ENCODE measurements at places on chromosomes 1 and 21.
A peak's percentile ranks its signal among the peaks of the same experiment; 100 is the strongest.

- no peak for DNase-seq
These were observed 1.0 kb downstream of the BEST4 start for GRCh38 chr1:44786841-44787426.

DNA sequence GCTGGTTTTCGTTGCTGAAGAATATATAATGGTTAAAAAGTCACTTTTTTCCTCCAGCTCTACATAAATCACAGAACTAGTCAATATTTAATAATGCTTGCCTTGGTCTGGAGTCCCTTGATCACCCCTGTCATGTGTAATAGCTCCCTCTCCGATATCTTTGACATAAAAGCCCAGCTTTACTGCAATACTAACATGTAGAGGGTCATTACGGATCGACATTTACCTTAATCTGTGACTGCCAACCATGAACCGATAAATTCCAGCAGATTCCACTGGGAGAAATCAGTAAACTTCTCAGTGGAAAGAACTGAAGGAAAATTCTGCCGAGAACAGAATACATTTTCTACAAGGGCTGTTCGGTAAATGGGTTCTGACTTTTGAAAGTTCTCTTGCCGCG, 396.5 kb downstream of the KCTD3 start:
- no peak for DNase-seq

DNA sequence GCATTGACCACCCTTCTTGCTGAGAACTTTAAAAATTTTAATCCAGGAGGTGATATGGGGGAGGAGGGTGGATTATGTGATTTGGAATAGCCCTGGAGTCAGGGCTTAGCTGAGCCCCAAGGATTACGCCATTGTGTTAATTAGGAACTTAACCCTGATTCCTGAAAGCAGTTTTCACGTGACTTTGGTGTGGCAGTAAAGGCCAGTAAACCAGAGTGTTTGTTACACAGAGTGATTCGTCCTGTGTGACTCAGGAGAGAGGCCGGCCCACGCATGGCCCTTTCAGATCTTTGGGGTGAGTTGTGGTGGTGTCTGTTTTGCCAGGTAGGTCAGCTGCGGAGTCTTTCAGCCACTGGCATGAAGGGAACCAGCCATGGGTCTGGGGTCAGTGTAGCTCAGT, 107.6 kb downstream of the NOS1AP start:
- DNase-seq, result peak; percentile 11

GRCh38 chr21:43731476-43731875, 12.5 kb downstream of the PDXK start:
- no peak for DNase-seq

DNA sequence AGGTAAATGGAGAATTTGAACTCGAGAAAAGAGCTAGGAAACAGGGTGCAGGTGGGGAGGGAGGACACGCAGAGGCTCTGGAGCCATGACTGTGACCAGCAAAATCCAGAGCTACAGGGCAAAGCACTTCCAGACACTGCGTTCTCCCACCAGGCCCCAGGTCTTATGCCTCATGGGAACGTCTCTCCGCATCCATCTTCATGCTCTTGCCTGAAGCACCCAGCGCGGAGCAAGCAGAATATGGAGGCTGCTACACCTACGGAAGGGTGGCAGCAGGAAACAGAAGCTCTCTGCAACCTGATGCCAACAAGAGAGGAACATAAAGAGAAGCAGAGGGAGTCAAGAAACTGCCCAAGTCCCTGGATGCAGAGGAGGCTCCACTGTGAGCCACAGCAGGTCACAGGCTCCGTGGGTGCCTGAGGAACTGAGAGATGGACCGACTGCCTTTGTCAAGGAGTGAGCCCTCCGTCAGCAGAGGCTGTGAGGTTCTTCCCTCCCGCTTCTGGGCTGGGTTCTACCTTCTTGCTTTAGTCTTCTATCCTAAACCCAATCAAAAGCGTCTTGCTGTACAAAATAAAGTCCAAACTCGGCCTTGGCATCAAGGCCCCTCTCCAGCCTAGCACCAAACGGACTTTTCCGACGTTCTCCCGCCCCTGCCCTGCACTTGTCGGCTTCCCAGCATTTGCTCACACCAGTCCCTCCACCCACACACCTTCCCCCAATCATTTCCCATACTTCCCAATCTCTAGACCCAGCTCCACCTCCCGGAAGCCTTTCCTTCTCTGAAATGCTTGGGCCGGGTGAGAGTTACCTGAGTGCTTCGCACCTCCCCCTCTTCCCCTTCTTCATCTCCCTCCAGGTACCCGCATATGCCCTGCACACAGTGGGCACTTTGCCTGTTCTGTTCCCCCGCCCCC, 930 bp downstream of the DHCR24 start:
- peak; percentile 59 for DNase-seq

GRCh38 chr1:110960777-110961420, 2.8 kb downstream of the LRIF1 start:
- no peak for DNase-seq

DNA sequence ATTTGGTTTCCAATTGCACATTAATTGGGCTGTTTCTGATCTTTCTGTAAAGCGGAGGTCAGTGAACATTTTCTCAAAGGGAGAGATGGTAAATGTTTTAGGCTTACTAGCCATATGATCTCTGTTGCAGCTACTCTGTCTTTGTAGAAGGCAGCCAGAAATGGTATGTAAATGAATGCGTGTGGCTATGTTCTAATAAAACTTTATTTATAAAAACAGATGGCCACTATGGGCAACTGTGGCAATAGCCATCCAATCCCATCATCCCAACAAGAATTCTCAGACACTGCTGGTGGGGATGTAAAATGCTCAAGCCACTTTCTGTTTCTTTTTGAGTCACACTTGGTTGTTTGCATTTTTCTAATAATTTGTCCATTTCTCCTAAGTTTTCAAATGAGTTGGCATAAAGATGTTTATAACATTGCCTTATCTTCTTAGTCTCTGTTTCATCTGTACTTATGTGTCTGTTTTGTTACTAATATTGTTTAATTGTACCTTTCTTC, 448.8 kb upstream of the VAMP3 start:
- no peak for DNase-seq

DNA sequence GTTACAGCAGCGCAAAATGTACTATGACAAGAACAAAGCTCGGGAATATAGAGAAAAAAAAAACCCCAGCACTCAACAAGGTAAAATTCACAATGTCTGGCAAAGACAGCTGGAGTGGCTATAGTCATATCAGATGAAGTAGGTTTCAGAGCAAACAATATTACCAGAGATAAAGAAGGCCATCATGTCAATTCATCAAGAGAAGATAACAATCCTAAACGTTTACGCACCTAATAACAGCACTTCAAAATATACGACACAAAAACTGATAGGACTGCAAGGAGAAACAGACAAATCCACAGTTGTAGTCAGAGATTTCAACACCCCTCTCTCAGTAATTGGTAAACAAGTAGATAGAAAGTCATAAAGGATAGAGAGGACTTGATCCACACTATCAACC, 455.2 kb downstream of the PTPRU start:
- DNase-seq, result no peak

GRCh38 chr1:159775716-159776115, 5.0 kb upstream of the DUSP23 start:
- no peak for DNase-seq

DNA sequence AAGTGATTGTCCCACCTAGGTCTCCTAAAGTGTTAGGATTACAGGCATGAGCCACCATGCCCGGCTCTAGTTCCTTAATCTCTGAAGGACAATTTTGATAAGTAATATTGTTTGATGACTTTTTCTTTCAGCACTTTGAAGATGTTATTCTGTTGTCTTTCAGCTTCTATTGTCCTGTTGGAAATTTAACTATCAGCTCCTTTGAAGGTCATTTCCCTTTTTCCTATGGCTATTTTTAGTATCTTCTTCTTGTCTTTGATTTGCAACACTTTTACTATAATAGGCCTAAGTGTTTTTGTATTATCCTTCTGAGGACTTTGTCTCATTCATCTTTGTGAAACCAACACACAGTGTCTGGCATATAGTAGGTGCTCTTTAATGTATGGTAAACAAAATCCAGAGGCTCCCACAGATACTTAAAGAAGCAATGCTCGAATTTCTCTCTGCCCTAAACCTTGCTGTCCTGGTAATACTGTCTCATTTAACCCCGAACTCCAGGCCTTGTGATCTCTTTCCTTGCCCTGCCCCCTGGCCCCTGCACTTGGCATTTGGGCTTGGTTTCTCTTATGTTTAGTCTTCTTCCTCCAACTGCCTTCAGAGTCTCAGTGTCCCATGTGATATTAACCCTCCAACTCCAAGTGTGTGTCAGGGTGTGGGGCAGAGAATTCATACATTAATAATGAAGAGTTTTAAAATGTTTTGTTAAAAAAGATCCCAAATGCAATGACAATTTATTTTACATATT, 19.0 kb upstream of the AGO1 start:
- DNase-seq, result no peak

DNA sequence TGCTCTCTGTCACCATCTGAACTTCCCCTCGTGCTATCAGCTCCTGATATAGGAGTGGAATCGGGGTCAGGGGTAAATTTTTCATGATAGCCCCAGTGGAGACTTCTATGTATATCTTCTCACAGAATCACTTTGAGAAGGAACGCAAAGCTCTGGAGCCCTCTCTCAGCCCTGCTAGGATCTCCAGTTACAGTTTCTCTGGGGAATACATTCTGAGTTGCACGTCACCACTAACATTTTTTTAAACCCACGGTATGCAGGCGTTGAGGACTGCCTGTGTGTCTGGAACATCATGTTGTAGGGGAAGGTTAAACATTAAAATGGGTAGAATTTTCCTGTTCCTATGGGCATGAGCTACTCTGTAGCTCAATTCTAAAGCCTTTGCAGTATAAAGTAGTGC, 116.4 kb upstream of the FAM78B start:
- DNase-seq, result no peak

DNA sequence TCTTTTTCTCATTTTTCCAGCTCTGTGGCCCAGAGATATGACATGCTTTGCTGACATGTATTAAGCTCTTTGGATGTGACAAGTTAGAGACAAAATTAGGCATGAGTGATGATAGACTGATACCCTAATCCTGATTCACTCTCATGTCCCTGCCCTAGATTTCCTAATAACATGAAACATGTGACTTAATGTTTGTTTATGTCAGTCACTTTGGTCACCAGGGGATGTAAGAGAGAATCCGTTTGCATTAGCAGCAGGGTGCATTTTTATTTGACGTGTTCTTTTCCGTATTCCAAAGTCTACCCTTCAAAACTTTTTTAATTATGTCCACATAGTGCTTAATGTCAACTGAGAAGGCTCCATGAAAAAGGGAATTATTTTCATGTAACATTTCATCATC, 192.4 kb downstream of the HMCN1 start:
- DNase-seq, result no peak

GRCh38 chr1:30410153-30410851, 313.1 kb downstream of the MATN1 start:
- DNase-seq, result no peak

DNA sequence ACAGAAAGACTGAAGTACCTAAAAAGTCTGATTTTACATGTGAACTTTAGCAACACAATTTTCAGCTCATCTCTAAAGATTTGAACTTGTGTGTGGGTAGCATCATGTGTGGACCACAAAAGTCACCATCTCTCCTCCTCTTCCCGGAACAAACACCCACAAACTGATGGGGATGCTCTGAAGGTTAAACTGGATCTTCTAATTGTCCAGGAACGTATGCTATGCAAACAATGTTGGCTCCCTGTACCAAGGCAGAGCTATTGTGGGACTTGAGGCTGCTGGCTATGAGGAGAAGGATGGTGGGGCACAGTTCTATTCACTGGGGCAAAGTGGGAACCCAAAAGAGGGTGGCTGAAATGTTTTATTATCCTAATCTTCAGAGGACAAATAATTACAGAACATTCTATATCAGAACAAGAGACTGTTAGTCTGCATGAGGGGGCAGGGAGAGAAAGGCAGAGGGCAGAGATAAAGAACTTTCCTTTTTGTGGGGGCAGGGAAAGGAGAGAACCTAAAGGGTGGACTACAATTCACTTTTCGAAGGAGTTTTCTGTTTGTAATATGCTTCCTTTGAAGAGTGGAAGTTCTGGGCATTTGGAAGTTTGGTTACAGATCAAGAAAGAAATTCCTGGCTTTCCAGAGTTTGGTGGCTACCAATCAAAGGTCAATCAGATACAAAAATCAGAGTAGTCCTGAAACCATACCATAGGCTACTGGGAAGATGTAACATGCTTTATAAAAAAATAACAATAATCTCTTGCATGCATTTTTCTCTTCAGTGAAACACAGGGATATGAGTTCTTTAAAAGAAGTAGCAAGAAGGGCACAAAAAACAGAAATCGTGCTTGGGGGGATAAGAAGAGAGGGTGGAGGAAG, 62.9 kb downstream of the GADD45A start:
- DNase-seq, result no peak

- DNase-seq, result no peak
These were observed 9.9 kb upstream of the REN start for GRCh38 chr1:204176049-204176448.

GRCh38 chr1:44890007-44890406, 47.0 kb upstream of the PTCH2 start:
- no peak for DNase-seq
